RPMI8226 (cell line): ENCODE measurements at places on chromosomes 1 and 21.

- no peak for DNase-seq
These were observed 11.3 kb upstream of the KLF18 start for GRCh38 chr1:44152692-44153091.

- DNase-seq = no peak
These were observed 32.3 kb downstream of the PABPC4 start for GRCh38 chr1:39544327-39544726.

DNA sequence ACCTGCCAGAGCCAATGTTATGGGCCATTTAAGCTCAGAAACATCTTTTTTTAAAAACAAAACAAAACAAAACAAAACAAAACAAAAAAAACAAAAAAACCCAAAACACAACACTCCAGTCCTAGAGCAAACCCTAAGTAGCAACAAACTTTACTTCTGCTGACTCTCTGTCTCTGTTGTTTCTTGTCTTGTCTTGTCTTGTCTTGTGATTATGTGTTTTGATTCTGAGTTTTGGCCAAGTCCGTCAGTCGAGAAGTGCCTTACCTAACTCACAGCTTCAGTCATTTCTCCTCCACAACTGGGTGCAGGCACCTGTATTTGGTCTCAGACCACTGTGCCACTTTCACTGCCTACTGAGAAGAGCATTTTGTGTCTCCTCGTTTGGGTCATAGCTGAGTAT is 307.9 kb downstream of the BACH1 start:
- no peak for DNase-seq

DNA sequence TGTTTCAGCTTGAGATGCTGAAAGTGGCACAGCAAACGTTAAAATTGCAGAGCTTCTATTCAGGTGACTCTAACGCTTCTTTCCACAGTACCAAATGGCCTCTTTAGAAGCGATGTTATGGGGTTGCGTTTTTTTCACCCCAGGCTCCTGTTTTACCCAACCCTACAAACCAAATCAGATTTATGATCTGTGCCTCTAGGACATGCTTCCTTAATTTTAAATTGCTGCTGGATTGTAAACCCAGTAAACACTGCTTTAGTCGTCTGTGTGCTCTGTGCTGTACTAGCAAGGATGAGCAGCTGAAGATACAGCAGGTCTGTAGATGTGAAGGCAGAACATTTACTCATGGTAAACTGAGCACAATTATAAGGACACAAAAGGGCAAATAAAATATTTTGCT is 13.0 kb downstream of the KCNK2 start:
- DNase-seq = no peak

- DNase-seq = no peak
These were observed 47.8 kb upstream of the KANK4 start for GRCh38 chr1:62367005-62367557.

- no peak for DNase-seq
These were observed 7.0 kb upstream of the HIVEP3 start for GRCh38 chr1:41925712-41926111.

- peak; percentile 44 for DNase-seq
These were observed 6.5 kb upstream of the C2CD4D start for GRCh38 chr1:151846062-151846568.

DNA sequence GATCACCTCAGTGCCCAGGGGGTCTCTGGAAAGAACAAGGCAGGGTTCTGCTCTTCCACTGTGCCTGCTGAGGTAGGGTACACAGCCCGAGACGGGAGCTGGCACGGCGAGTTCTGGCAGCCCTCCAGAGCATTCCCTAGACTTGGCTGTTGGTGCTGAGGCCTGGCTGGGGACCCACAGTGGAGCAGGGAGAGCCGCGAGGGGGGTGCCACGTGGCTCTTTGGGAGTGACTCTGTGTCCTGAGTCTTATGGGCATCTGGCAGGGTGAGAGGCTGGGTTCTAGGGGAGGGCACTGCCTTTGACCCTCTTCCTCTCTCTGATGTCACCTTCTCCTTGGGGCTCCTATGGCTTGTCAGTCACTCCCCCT is 336.4 kb downstream of the CAMTA1 start:
- DNase-seq = no peak

GRCh38 chr1:15172405-15173259 is 19.1 kb downstream of the TMEM51 start:
- peak; percentile 34 for DNase-seq

- DNase-seq = no peak
These were observed 14.4 kb upstream of the TP53BP2 start for GRCh38 chr1:223860051-223860622.

DNA sequence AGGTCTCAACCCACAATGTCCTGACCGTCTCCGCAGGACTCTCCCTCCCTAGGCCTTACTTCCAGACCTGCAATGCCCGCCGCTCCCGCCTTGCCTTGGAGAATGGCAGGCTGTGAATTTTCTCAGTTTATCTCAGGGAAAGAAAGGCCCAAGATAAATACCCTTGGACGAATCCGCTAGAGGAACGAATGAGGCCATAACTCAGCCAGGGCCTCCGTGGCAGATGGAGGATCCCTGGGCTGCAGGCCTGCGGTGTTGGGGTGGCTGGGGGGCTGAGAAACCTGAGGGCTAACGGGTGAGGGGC is 29.9 kb upstream of the DISP3 start:
- DNase-seq = no peak

- DNase-seq = peak; percentile 62
These were observed 64.3 kb downstream of the PRKAA2 start for GRCh38 chr1:56709269-56709880.

- no peak for DNase-seq
These were observed 10.8 kb downstream of the FYB2 start for GRCh38 chr1:56808410-56808809.

- peak; percentile 83 for DNase-seq
These were observed 180.7 kb downstream of the ZBTB18 start for GRCh38 chr1:244231572-244232315.

DNA sequence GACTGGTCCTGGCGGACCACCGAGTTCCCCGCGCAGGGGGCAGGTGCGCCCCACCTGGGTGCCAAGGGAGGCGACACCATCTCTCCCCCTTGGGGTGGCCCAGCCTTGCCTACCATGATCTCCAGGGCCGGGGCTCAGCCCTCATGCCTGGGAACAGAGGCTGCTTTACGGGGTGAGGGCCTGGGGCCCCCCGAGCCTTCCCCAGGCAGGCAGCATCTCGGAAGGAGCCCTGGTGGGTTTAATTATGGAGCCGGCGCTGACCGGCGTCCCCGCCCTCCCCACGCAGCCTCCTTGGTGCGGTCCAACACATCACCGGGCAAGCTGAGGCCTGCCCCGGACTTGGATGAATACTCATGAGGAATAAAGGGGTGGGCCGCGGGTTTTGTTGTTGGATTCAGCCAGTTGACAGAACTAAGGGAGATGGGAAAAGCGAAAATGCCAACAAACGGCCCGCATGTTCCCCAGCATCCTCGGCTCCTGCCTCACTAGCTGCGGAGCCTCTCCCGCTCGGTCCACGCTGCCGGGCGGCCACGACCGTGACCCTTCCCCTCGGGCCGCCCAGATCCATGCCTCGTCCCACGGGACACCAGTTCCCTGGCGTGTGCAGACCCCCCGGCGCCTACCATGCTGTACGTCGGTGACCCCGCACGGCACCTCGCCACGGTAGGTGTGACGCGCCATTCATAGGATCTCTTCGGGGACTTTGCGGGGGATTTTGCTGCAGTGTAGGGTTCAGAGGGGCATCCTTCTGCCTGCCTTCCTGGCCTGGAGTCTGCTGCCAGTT is 38.2 kb downstream of the TP73 start:
- DNase-seq = no peak

GRCh38 chr1:17567582-17567981 is 28.1 kb downstream of the ARHGEF10L start:
- no peak for DNase-seq

GRCh38 chr1:200290010-200290685 is 119.7 kb downstream of the ZNF281 start:
- DNase-seq = peak; percentile 37

DNA sequence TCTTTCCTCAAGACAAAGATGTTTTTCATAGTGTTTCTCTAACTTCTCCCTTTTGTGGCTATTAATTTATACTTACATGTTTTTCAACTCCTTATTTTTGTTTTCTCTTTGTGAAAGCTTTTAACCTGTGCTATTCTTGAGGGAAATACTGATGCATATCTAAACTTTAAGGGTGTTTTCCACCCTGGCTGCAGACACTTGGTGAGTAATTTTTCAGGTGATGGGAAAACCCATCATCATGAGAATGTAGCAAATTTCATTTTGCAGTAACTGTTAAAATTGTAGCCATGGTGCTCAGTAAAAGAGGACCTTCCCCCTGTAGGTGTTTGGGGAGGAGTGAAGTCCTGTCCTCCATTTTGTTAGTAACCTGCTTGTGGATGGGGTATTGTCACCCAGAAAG is 124.2 kb downstream of the LIPI start:
- no peak for DNase-seq

DNA sequence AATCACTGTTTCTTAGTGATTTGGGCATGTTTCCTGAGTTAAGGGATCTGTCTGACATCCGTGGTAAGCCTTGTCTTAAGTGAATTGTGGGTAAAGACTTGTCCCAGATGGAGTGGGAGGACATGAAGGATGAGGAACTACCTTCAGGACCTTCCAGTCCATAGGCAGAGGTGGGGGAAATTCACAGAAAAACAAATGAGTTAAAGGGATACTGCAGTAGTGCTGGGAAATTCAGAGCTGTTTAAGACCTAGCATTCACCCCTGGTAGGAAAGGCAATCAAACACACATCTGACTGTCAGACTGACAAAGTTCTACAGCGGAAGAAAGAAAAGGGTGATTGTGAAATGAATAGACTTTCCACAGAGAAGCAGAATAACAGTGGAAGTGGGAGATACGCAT is 3.0 kb downstream of the GNAT2 start:
- DNase-seq = no peak
